Activated gamma-delta T cell treated with Interleukin-2 at 50 U/mL for 16 hours (primary cell): ENCODE measurements at places on chromosomes 1 and 21.

DNA sequence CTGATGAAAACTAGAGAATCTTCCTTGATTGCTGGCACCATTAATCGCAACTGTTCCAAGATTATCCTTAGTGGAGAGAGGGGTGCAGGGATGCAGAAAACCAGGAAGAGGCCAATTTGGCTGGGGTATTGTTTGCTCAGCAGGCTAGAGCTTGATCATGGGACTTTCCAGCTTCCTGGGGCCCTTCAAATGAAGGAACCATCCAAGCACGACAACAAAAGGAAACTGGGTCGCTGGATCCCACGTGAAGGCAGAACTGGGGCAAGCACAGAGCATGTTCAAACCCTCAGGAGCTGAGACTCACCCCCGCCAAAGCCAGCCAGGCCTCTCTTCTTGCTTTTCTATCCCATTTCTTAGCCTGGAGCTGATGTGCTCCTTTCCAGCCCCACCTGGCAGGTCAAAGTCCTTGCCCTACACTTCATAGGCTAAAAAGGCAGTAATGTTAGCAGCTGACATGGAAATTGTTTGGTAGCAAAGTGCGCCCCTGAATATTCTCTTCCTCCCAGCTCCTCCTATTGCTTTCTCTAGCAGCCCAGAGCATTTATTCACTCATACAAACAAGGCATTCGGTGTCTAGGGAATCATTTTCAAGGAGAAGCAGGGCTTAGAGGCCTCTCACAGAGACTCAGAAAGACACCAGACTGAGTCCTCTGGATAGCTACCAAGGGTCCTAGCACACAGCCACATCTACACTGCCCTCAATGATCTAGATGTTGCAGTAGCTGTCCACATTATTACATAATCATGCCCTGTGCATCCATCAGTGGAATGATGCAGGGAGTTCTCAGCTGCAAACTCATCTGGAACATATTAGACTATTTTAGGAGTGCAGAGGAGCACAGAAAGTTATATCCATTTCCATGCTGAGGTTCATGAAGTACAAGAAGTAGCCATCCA, 11.5 kb downstream of the KCNA2 start:
- no peak for DNase-seq

- no peak for DNase-seq
Measured at GRCh38 chr1:69914976-69915765, 290.2 kb downstream of the LRRC40 start.

- DNase-seq, result no peak
Measured at GRCh38 chr1:201731592-201731991, 97.4 kb upstream of the IPO9 start.

GRCh38 chr21:15333136-15333710, 268.4 kb upstream of the NRIP1 start:
- no peak for DNase-seq

DNA sequence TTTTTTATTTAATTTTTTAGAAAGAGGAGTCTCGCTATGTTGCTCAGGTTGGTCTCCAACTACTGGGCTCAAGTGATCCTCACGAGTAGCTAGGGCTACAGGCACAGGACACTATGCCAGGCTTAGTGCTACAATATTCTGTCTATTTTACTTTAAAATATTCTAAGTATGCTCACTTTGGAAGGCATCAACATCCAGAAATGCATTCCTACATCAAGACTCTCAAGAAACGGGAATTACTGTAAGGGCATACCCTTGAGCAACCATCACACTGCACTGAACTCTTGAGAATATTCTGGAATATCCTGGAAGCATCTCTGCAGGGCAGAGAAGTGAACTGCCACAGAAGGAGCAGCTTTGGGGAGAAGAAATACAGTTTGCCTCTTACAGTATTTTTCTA, 565 bp upstream of the DMRTB1 start:
- DNase-seq, result no peak

DNA sequence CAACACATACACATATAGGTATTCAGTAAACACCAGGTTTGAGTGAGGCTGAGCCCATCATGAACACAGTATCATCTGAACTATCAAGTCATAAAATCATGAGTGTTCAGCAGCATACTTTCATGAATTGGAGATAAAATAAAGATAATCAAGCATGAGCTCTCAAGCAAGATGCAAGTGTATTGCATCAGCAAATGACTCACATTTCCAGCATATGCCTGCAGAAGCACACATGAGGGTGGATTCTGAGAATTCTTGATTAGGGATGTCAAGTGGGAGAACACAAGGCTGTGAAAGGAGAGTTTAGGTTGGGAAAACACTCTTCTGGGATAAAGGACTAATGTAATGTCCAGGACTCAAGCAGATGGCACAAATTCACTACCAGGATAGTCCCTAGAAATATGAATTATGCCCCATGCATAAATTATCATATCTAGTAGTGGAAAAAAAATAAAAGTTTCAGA, 299.2 kb downstream of the SRGAP2C start:
- no peak for DNase-seq

DNA sequence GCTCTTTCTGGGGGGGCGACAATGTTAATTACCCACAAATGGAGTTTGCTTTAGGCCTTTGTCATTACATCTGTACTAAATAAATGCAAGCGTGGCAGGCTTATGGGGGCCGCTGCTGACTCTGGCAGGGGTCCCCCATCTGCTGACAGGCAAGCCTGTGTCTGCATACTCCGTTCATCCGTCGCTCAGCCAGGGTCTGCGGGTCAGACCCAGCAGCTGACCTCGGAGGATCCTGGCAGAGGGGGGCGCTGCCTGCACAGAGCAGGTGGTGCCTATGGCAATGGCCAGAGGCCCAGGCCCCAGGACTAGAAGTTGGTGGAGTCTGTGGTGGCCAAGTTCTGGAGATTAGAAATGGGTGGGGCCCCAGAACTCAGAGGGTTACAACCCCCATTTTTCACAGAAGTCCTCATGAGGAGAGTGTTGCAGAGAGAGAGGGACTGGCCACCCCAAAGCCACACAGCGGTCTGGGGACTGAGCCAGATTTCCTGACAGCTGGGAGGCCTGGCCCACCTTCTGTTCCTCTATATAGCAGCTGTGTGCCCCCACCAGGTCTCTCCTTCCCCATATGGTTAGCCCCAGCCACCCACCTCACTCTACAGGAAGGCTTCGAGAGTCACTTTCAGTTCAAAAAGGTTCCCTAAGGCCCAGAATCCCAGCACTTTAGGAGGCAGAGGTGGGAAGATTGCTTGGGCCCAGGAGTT, 31.0 kb downstream of the TTC39A start:
- no peak for DNase-seq

DNA sequence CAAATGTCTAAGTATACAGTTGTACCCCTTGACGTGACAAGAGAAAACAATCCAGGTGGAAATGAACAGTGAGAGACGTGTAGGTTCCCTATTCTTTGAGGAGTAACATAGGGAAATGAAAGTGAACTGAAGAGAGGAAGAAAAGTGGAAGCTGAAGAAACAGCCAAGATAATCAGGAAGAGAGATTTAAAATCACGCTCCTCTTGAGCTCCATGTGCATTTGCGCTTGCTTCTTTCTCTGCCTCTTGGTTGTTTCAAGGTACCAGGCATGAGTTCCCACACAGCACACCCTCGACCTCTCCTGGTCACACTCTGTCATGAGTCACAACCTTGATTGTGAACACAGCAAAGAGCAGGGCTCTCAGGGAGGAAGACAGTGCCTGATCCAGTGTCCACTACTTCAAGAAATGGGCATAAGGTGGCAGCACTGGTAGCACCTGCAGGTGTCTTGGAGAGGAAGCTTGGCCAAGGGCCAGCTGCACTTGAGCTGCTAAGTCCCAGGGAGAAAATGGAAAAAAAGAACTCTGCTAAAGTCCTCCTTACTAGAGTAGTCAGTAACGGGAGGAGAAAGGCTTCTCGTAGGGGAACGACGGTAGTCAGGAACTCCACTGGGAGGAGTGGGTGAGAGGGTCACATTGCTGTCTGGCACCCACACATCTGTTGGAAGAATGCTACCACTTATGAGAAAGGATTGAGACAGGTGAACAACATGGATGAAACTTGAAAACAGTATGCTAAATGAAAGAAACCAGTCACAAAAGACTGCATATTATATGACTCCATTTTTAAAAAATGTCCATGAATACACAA, 18.3 kb upstream of the ARID1A start:
- peak; percentile 46 for DNase-seq

DNA sequence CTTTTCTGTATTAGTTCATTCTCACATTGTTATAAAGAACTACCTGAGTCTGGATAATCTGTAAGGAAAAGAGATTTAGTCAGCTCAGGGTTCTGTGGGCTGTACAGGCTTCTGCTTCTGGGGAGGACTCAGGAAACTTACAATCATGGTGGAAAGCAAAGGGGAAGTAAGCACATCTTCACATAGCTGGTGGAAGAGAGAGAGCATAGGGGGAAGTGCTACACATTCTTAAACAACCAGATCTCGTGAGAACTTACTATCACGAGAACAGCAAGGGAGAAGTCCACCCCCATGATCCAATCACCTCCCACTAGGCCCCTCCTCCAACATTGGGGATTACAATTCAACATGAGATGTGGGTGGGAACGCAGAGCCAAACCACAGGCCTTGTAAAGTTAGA, 37.9 kb upstream of the AHCTF1 start:
- DNase-seq, result no peak

- DNase-seq, result no peak
Measured at GRCh38 chr1:233909195-233909594, 4.7 kb downstream of the SLC35F3 start.
